ENCODE measurements at places on chromosomes 16 and 17. TPM values are rescaled to one million over a fixed set of nuclear protein-coding genes. Genes with fewer than 3 reads are reported as not detected.

DNA sequence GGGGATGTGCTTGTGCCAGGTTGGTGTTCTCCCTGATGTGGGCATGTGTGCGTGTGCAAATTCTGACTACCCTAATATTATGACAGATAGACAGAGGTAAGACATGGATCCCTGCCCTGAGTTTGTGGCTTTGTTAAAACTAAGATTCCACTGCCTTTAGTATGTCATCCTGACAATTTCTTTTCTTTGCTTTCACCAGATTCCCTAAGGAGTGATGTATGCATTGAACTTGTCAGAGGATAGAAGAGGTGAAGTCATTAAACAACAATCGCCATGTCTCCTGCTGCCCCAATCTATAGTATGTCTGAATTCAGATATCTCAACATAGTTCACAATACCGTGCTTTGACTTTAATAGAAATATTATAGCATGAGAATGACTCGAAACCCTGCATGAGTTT is 137.1 kb upstream of the ELAC2 start:
- DNase-seq: no peak

DNA sequence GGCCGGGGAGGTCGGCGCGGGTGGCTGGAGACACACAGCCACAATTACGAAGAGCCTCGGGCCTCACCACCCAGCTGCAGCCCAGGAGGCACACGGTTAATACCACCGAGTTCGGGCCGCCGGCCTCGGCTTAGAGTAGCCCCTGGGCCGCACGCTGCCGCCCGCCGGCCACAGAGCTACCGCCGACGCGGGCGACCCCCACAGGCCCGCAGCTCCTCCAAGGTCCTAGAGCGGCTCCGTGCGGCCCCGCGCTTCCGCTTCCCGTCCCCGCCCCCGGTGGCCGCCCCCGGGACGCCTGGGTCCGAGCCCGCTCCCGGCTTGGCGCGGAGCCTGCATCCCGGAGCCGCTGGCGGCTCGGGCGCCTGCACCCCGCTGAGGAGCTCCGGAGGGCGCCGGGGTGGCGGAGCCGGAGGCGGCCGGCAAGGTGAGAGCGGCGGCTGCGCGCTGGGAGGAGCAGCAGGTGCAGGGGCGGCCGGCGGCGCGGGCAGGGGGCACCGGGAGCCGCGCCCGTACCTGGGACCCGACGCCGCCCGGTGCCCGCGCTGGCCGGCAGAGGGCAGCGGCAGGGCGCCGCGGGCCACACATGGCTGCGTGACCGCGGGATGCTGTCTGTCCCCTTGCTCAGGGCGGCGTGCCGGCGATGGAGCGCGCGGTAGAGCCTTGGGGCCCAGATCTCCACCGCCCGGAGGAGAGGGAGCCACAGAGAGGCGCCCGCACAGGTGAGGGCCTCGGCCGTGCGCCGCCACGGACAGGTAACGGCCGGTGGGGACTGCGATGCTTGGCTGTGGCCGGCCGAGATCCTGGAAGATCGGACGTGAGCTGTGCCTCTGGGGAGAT is at the start of gene ZNF48:
ZNF48 (plus strand) TSS at position 266 of the 837 bp plus-strand sequence; CDS start at position 641, 375 bp downstream.
- peak; percentile 56 for DNase-seq

GRCh38 chr17:45114117-45114932 is 18.0 kb downstream of the PLCD3 start:
- DNase-seq: no peak

- no peak for DNase-seq
Observed at GRCh38 chr16:89153848-89154271, 17.7 kb upstream of the CDH15 start.

- DNase-seq: no peak
Observed at GRCh38 chr17:49132699-49133364, at the start of gene B4GALNT2. Gene B4GALNT2, plus strand, starts transcription at chr17:49132769. Its CDS starts 24 bp downstream, at chr17:49132793.

GRCh38 chr17:55433029-55433628 is 11.5 kb upstream of the MMD start:
- DNase-seq: peak; percentile 87

- DNase-seq: no peak
Observed at GRCh38 chr17:42317266-42317845, 29.1 kb downstream of the STAT5A start.

- peak; percentile 87 for DNase-seq
Observed at GRCh38 chr16:82699711-82700495, 73.1 kb downstream of the CDH13 start.

GRCh38 chr16:1335996-1336395 is 2.6 kb downstream of the BAIAP3 start:
- DNase-seq: no peak

DNA sequence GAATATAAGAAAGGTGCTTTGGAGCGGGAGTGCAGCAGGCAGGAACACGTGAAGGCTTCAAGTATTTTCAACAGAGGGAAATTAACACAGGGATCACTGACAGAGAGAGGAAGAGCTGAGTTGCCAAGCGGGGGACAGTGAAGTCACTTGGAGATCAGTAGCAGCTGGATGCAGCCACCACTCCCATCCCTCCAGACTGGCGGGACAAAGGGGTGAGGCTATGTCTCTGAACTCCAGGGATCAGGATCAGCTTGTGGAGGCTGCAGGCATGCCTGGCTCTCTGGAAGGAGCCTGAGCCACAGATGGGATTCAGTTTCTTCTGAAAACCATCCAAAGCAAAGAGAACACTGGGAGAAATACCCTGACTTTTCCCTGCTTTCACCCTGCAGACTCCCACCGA is 113.7 kb upstream of the IRX3 start:
- DNase-seq: no peak

DNA sequence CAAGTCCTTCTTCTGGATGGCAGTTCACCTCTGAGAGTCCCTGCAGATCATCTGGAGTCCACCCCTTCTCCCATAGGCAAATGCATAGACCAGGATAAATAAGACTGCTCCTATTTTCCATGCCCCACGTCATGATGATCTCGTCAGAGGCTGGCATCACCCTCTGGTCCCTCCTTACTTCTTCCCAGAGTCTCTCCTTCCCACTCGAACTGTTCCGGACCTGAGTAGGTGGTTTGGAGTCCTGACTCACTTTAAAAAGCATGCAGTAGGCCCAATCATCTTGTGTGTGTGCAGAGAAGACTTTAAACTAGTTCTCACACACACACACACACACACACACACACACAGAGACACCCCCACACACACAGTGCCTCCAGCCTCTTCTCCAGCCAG is 72.0 kb downstream of the SOX9 start:
- no peak for DNase-seq

ZP2 gene
- not detected for total RNA-seq

SLX1A gene
- 37.1 TPM for total RNA-seq

KRTAP1-5 gene
- not detected for total RNA-seq

OR2C1 gene
- not detected for total RNA-seq

RAB26 gene
- 1.0 TPM for total RNA-seq

KCTD19 gene
- total RNA-seq: not detected

All from MCF 10A (cell line).